ENCODE measurements at places on chromosomes 2 and 18. TPM values are rescaled to one million over a fixed set of nuclear protein-coding genes. Genes with fewer than 3 reads are reported as not detected.

GRCh38 chr2:216775043-216775453 is 79.7 kb upstream of the IGFBP5 start:
- DNase-seq, result peak; percentile 53

Gene SEMA4F
- 3.5 TPM for total RNA-seq

Gene TUBB8B
- total RNA-seq, result not detected

DNA sequence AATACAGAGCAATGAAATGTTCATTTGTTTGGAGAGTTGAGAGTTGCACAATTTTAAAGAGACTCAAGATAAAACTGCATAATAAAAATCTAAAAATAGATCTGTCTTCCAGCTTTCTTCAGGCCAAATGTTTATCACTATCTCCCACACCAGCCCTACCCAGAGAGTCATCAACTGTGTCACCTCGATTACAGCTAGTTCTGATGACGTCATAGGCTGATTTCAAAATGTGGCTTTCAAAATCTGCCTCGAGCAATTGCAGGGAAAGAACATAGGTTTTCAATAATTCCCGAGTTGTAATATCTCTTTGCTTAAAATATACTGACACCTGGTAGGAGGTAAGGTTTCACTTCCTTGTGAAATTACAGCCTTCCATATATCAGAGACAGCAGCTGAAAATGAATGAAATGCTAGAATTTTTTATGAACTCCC is 677.6 kb upstream of the ID2 start:
- no peak for DNase-seq

Gene CMPK2
- 2.7 TPM for total RNA-seq

DNA sequence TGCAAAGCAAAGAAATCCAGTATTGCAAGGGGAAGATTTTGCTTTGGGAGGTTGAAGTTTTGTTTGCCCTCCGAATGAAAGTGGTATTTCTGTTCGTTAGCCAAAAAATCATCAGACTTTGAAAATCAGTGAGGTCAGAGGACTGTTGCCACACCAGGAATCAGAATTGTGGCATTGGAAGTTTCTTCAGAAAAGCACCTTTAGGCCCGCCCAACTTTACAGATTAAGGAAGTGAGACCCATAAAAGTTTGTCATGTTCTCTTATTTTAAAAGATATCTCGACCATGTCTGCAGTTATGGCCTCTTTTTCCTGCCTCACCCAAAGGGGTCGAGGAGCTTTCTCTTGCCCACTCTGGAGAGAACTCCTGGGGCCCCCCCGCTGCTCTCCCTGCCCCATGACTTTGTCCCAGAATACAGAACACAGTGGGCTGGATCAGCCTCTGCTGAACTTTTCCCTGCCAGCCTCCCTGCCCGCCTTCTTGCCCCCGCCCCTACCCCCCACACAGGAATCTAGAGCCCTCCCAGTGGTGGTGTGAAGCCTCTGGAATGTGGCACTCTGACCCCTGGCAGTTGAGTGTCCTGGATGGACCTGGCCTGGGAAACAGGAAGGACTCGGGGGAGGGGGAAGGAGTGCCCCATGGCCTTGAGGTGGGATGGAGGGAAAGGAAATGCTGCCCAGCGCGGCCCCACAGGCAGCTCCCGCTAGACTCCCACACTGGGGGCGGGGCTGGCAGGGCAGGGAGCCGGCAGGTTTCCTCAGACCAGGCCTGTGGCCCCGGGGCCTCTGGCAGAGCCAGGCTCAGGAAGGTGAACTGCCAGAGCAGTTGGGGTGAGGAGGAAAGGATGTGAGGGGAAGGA is 25.3 kb downstream of the CRIM1 start:
- peak; percentile 42 for DNase-seq

DNA sequence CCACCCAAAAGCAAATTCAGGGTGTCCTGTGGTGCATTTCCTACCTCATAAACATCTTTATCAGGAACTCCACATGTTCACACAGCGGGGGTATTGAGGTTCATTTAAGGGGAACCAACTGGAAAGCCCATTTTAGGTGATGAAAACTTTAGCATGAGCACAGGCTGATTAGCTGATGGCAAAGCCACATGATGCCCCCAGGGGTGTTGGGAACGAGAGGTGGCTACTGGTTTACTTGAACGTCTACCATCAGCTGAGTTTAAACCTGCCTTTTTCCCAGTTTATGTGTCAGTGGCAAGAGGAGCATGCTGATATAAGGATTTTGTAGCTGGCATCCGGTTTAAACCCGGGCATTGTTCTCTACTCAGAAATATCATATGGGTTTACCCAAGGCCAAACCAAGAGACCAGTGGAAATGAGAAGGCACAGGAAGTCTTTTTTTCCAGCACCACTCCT is 54.5 kb upstream of the UPP2 start:
- no peak for DNase-seq

- DNase-seq, result no peak
Observed at GRCh38 chr2:19846030-19846429, 55.8 kb downstream of the TTC32 start.

GRCh38 chr2:28972778-28973335 is 8.2 kb upstream of the TOGARAM2 start:
- no peak for DNase-seq

DNA sequence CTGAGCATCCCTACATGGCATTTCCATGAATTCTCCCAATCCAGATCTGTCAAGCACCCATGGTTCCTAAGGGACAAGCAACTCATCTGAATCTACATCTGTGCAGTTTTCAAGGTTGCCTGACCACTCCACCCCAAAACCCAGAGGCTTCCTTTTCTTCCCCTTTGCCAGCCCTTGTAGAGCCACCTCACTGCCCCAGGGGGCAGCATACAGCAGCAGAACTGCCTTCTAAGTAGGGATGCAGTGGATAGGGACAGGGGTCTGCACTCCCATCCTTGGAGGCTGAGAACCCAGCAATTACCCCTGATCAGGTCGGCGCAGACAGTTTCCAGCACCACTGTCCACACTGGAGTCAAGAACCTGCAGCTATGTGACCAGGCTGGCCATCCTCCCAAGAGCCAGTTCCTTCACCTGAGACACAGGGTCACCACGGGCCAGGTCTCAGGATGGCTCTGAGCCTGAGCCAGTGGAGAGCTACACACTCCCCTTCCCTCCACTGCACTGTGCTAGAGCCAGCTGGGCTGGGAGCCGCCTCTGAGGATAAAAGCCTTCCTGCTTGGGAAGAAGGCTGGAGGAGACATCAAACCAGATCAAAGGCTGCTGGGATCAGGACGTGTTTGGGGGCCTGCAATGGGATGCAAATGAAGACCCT is 283.1 kb downstream of the CELF4 start:
- no peak for DNase-seq

- DNase-seq, result no peak
Observed at GRCh38 chr2:166234112-166234846, 106.5 kb upstream of the SCN1A start.

Gene POTEF
- total RNA-seq, result not detected

Measured in Right ventricle myocardium superior (tissue), 1 donor.